ENCODE measurements at places on chromosomes 2 and 18.

DNA sequence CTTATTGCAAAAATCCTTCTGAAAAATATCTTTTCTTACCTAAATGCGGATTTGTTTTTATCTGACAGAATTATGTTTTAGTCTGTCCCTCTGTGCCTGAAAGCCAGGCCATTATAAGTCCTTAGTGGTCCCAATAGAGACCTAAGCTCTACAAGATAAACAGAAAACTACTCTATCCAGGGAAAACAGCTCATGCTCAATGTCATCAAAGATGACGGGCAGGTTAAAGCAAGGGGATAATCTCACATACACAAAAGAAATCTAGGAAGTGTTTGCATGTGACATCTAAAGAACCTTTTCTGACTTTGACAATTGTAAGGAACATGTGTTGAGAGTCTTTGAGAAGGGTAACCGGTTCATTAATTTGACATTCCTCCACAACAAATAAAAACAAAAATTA is 741.1 kb upstream of the ID2 start:
- DNase-seq = no peak

DNA sequence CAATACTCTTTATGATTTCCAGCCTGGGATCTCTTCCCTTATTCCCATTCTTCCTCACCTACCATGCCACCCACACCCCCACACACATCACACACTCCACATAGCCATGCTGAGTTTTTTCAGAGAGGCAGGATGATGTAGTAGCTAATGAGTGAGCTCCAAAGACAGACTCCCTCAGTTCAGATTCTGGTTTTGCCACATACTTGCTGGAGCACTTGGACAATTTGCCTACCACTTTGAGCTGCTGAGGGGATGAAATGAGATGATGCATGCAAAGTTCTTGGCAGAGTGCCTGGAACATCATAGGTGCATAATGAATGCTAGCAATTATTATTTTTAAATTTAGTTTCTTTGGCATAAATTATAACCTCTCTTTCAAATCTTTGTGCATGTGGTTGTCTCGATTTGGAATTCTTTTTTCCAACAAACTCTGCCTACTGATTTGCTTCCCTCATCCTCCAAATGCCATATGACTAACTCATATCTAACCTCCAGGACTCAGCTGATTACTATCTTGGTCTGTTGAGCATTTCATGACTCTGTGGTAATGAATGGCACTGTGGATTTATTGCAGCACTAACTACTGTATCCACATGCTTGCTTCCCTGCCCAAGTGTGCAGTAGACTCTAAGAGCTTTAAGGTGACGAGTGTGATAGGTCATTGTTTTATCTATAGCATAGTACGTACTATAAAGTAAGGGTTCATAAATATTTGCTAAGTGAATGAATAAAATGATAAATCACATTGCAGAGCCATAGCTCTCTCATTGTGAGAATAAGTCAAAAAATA is 99.1 kb downstream of the TACR1 start:
- DNase-seq = peak; percentile 49

GRCh38 chr2:96679848-96680247 is 37.3 kb downstream of the FER1L5 start:
- DNase-seq = no peak

DNA sequence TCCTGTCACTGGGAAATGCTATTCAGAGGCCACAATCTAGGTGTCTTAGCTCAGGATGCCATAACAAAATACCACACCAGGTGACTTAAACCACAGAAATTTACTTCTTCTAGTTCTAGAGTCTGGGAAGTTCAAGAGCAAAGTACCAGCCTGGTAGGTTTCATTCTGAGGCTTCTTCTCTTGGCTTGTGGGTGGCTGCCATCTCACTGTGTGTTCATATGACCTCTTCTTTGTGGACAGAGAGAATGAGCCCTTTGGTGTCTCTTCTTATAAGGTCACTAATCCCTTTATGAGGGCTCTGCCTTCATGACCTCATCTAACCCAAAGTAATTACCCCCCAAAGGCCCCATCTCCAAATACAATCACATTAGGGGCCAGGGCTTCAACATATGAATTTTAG is 57.3 kb downstream of the RHOB start:
- DNase-seq = no peak

GRCh38 chr2:238940806-238941205 is 92.9 kb downstream of the TWIST2 start:
- DNase-seq = no peak
